Activated CD8-positive, alpha-beta memory T cell treated with anti-CD3 and anti-CD28 coated beads, Interleukin-2, amount 50 U/mL, for 48 hours (primary cell): ENCODE measurements at places on chromosomes 3 and 15.

- DNase-seq: no peak
Measured at GRCh38 chr3:71103430-71103921, 480.1 kb downstream of the FOXP1 start.

GRCh38 chr15:63502843-63503738 is 1.3 kb upstream of the USP3 start:
- DNase-seq: peak; percentile 87

DNA sequence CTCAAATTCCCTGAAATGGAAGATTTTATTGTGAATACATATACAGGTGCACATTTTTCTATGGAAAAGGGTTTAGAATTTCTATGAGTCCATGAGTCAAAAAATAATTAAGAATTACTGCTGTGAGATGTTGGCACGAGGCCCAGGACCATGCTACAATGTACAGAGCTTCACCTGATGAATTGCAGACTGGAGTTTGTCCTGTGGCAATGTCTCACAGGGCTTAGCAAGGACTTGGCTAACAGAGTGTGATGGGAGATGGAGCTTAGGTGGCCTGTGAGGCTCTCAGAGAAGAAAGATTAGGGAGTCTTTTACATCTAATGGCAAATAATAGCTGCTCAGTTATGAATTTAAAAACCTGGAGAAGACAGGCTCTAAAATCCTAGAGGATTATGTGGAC is 219.5 kb upstream of the CBLB start:
- no peak for DNase-seq

DNA sequence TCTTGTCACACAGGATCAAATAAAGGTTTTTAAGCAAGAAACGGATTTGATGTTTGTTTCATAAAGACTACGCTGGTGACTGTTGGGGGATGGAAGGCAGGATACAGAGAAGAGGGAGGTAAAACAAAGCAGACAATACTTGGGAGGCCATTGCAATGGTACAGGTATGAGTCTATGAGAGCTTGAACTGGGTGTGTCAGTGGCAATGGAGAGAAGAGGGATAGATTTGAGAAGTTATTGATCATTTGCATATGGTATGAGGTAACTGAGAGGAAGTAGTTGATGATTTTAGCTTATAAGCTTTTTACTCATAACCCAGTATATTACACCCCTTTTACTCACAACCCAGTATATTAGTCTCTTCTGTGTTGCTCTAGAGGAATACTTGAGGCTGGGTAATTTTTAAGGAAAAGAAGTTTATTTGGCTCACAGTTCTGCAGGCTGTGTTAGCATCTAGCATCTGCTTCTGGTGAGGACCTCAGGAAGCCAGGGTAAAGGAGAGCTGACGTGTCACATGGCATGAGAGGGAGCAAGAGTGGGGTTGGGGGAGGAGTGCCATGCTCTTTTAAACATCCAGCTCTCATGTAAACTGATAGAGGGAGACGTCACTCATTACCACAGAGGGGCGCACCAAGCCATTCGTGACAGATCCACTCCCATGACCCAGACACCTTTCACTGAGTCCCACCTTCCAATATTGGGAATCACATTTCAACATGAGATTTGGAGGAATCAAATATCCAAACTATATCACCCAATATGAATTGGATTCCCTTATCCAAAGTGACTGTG is 153.9 kb downstream of the VPS8 start:
- no peak for DNase-seq

DNA sequence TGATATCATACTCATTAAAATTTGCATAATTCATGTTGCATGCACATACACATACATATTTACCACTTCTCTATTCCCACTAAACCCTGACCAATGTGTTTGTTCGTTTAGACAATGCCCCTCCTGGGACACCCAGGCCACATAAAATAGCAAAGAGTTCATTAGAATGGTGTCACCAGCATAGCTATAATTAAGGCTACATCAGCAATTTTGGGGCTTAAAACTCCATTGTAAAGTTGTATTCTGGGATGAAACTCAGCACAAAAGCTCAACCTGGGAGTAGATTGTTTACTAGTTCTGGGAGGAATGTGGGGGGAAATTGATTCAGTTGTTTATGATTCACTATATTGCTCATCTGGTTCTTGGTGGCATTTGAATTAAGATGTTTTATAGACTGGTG is 522.2 kb upstream of the SUCLG2 start:
- DNase-seq: no peak

GRCh38 chr3:84967767-84968581 is 9.2 kb downstream of the CADM2 start:
- no peak for DNase-seq
